ENCODE measurements at places on chromosomes 12 and 14. TPM values are rescaled to one million over a fixed set of nuclear protein-coding genes. Genes with fewer than 3 reads are reported as not detected.

The NKX2-1 gene
- total RNA-seq = not detected

The KSR2 gene
- not detected for total RNA-seq

- DNase-seq = no peak
- H3K4me3 ChIP-seq = no peak overlapping the region
- H3K36me3 ChIP-seq = no peaks in the 10 kb centered on the region
- no peaks in the 10 kb centered on the region for H3K4me1 ChIP-seq
These were observed 390.7 kb downstream of the VRK1 start for GRCh38 chr14:97187916-97188315.

- H3K4me1 ChIP-seq = no peaks in the 10 kb centered on the region
- no peaks in the 10 kb centered on the region for H3K27me3 ChIP-seq
- H3K36me3 ChIP-seq = no peaks in the 10 kb centered on the region
- no peak overlapping the region for H3K4me3 ChIP-seq
- DNase-seq = no peak
These were observed 141.0 kb upstream of the LMNTD1 start for GRCh38 chr12:25694072-25694471.

- peak overlapping the region; percentile 72 for H3K27ac ChIP-seq
- H3K36me3 ChIP-seq = peaks cover 32% of the 10 kb centered on the region
- H3K4me1 ChIP-seq = peaks cover 24% of the 10 kb centered on the region
- no peaks in the 10 kb centered on the region for H3K27me3 ChIP-seq
These were observed 1.3 kb downstream of the PEBP1 start for GRCh38 chr12:118137148-118137678.

- DNase-seq = no peak
- no peaks in the 10 kb centered on the region for H3K27me3 ChIP-seq
- H3K4me1 ChIP-seq = no peaks in the 10 kb centered on the region
- no peak overlapping the region for H3K27ac ChIP-seq
- H3K4me3 ChIP-seq = no peak overlapping the region
These were observed 113.1 kb upstream of the OVCH1 start for GRCh38 chr12:29610473-29611170.

The CAPZA3 gene
- not detected for total RNA-seq

- H3K4me1 ChIP-seq = no peaks in the 10 kb centered on the region
- H3K4me3 ChIP-seq = no peak overlapping the region
- H3K36me3 ChIP-seq = no peaks in the 10 kb centered on the region
- no peak overlapping the region for H3K27ac ChIP-seq
- H3K27me3 ChIP-seq = no peaks in the 10 kb centered on the region
- no peak for DNase-seq
These were observed 58.0 kb upstream of the TRHDE start for GRCh38 chr12:72214163-72214562.

GRCh38 chr14:55180434-55180833 is 11.0 kb downstream of the DLGAP5 start:
- no peaks in the 10 kb centered on the region for H3K27me3 ChIP-seq
- no peak overlapping the region for H3K27ac ChIP-seq
- H3K36me3 ChIP-seq = peaks cover 68% of the 10 kb centered on the region

The ENDOU gene
- total RNA-seq = not detected

DNA sequence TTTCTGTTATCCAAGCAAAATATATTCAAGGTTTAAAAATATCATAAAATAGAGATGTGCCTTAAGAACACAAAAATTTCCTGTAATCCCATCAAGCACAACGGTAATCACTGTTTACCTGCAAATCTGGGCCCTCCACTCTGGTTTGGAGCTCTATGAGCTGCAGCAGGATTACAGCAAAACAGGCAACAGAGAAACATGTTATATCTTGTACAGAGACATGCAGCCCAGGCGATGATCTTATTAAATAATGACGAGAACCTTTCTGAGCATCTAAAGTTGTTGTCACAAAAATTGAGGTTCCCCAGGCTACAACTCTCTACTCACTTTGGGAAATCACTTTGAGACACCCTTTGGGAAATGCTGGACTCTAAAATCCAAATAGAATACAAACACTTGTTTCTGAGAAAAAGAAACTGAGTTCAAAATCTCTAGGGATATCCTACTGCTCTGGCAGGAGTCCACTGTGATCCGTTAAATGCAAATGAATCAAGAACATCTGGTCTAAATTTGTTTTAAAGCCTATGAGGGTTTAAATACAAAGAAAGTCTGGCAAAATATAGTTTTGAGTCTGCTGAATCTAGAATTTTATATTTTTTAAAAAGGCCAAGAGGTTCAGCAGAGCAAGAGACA is 36.3 kb downstream of the STON2 start:
- no peaks in the 10 kb centered on the region for H3K4me1 ChIP-seq
- H3K27me3 ChIP-seq = no peaks in the 10 kb centered on the region
- H3K4me3 ChIP-seq = no peak overlapping the region
- DNase-seq = no peak
- H3K27ac ChIP-seq = no peak overlapping the region
- H3K36me3 ChIP-seq = no peaks in the 10 kb centered on the region

DNA sequence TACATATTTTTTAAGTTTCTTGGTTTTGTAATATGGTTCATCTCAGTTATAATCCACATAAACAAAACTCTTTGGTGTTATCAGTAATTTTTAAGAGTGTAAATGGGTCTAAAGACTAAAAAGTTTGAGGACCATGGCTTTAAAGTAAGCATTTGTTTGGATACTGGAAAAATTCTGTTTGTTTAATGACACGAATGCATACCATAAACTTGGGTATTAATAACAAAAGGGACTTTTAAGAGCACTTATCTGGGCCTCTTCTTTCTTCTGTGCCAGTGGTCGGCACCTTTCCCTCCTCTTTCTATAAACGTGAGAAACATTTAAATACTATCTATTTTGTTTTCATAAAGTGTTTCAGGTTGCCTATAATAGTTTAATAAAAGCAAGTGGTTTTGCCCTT is 47.4 kb downstream of the SAMD4A start:
- DNase-seq = no peak
- H3K27me3 ChIP-seq = peaks cover 4% of the 10 kb centered on the region
- H3K4me1 ChIP-seq = peaks cover 6% of the 10 kb centered on the region
- H3K27ac ChIP-seq = no peak overlapping the region
- no peaks in the 10 kb centered on the region for H3K36me3 ChIP-seq

The ZNF705A gene
- not detected for total RNA-seq

The ADAMTS20 gene
- not detected for total RNA-seq

- peaks cover 55% of the 10 kb centered on the region for H3K36me3 ChIP-seq
- peak; percentile 35 for DNase-seq
- H3K27ac ChIP-seq = peak overlapping the region; percentile 98
- H3K27me3 ChIP-seq = no peaks in the 10 kb centered on the region
- H3K4me1 ChIP-seq = peaks cover 54% of the 10 kb centered on the region
These were observed 980 bp downstream of the INTS13 start for GRCh38 chr12:26936559-26937442.

- DNase-seq = no peak
- no peak overlapping the region for H3K27ac ChIP-seq
- no peaks in the 10 kb centered on the region for H3K27me3 ChIP-seq
- H3K36me3 ChIP-seq = no peaks in the 10 kb centered on the region
- H3K4me1 ChIP-seq = no peaks in the 10 kb centered on the region
These were observed 112.2 kb downstream of the DYRK2 start for GRCh38 chr12:67760586-67761275.

The CCNT1 gene
- total RNA-seq = 50.6 TPM

DNA sequence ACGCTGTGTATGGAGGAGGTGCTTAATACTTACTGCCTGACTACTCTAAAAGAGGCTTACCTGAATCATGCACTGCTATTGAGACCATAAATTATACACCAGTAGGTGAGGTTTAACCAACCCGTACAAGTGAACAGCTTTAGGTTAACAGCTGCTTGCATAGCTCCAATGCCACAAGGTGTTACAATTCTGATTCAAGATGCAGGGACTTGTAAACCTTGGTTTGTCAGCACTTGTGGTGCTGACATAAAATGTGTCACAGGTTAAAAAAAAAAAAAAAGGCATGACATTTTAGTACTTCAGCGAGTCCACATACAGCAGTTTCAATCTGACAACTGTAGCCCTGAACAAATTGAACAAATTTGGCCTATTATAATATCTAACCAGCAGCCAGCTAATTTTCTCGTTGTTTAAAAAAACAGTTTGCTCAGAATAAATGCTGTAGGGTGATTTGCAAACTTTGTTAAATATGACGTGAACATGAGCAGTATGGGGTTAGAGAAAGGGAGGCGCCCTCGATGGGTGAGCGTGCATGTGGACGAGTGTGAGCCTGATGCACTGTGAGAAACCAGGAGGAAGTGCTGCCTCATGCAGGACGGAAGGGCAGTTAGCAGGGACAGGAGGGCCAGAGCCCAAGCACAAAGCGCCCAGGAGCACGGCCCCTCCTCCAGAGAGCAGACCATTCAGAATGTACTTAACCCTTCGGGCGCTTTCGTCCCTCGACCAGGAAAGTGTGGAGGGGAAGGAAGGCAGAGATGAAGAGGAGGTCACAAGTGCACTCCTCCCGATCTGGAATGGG is 44.7 kb downstream of the TCHP start:
- no peak overlapping the region for H3K27ac ChIP-seq
- H3K4me3 ChIP-seq = no peak overlapping the region
- H3K36me3 ChIP-seq = peaks cover 47% of the 10 kb centered on the region
- no peak for DNase-seq
- H3K4me1 ChIP-seq = peaks cover 24% of the 10 kb centered on the region

DNA sequence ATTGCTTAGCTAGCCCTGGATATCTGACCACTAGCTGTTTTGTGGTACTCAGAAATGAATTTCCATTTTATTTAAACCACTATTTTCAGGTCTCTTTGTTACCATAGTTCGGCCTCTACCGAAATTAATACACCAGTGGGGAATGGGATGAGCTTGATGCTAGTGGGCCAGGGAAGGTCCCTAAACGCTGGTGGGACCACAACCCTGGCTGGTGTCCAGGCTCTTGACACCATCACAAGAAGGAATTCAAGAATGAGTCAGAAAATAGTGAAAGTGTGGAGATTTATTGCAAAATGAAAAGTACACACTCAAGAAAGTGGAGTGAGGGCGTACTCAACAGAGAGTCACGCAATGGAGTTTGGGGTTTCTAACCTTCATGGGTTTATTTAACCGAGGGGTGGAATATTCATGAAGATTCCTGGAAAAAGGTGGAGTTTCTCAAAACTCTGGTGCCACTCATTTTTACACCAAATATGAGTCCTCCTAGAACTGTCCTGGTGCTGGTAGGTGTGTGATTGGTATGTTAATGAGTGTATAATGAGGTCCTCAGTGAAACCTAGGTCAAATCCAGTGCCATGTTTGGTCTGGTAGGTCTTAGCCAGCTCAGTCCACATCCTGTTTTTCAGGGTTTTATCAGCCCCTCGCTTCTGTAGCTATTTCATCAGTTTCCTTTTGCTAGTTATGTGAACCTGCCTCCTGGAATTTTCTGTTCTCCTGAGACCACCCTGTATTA is 38.9 kb upstream of the LRP6 start:
- DNase-seq = no peak
- H3K27ac ChIP-seq = no peak overlapping the region
- H3K36me3 ChIP-seq = no peaks in the 10 kb centered on the region
- H3K27me3 ChIP-seq = peaks cover 9% of the 10 kb centered on the region
- peaks cover 4% of the 10 kb centered on the region for H3K4me1 ChIP-seq

DNA sequence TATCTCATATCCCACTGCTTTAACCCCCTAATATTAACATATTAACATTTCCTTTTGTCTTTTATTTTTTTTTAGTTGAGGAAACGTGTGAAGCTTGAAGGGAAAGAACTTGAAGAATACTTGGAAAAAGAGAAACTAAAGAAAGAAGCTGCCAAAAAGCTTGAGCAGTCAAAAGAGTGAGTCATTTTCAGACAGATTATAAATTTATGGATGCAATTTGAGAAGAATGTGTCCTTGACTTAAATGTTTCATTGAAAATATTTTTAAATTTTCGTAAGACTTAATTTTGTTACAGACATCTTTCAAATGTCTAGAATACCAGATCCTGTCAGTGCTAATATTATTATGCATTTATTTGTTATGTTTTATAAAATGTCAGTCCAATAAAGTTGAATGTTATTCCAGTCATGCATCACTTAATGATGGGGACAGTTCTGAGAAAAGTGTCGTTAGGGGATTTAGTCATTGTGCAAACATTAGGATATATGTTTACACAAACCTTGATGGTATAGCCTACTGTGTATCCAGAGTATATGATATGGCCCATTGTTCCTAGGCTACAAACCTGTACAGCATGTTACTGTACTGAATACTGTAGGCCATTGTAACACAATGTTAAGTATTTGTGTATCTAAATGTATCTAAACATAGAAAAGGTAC is 32.6 kb downstream of the CPSF2 start:
- H3K36me3 ChIP-seq = peaks cover 60% of the 10 kb centered on the region
- DNase-seq = no peak
- no peak overlapping the region for H3K4me3 ChIP-seq
- peaks cover 8% of the 10 kb centered on the region for H3K4me1 ChIP-seq

The SERPINA9 gene
- total RNA-seq = not detected

DNA sequence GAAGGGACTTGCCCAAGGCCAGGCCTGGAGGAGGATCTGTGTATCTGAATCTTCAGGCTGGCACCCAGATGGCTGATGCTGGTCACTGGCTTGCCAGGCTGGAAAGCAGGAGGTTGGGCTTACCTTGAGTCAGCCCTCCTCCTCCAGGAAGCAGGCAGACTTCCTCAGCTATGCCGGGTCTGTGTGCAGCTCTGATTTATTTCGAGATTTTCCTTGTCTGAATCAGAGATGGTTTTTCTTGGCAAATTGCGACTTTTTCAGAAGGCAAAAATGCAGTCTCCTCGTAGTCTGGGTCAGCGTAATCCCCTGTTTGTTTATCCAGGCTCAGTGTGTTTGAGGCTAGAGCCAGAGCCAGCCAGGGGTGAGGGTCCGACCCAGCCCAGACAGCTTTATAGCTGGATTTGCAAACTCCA is 48.9 kb downstream of the SMOC1 start:
- H3K36me3 ChIP-seq = no peaks in the 10 kb centered on the region
- DNase-seq = no peak
- H3K27me3 ChIP-seq = peaks cover 11% of the 10 kb centered on the region
- no peaks in the 10 kb centered on the region for H3K4me1 ChIP-seq
- no peak overlapping the region for H3K27ac ChIP-seq

DNA sequence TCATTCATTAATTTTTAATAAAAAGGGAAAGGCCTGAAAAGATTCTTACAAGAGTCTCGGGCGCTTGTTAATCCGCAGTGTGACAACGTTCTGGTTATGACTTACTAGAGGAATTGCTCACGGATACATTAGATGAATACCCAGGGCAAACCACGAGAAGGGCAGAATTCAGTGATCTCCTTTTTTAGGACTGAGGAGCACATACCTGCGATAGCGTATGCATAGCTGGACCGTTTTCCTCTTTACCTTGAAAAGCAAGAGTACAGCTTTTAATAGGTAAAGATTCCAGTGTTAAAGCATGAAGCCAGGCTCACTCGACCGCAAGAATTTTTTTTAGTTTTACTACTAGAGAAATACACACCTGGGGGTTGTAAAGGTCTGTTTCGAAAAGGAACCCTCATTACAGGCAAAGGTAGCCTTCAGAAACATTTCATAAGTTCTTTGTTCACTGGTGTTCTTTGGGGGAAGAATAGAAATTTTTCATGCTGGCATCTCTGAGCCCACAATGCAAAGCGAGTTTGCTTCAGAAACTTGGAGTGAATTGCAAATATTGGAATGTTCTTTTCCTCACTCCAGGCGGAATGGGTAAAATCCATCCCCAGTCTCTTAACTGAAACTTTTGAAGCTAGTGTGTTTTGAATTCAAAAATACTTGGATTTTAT is 953 bp downstream of the MAPK1IP1L start:
- peak overlapping the region; percentile 80 for H3K4me3 ChIP-seq
- peak overlapping the region; percentile 84 for H3K27ac ChIP-seq

The FOXN4 gene
- not detected for total RNA-seq

GRCh38 chr12:93793007-93793406 is 115.8 kb downstream of the CRADD start:
- DNase-seq = no peak
- no peaks in the 10 kb centered on the region for H3K27me3 ChIP-seq
- peaks cover 28% of the 10 kb centered on the region for H3K4me1 ChIP-seq
- H3K4me3 ChIP-seq = no peak overlapping the region

Measured in activated CD8-positive, alpha-beta T cell treated with anti-CD3 and anti-CD28 coated beads, Interleukin-2, amount 10 ng/mL, durations not matched to agents 7 days and 5 days (primary cell).